Activated CD4-positive, alpha-beta memory T cell treated with anti-CD3 and anti-CD28 coated beads for 36 hours (primary cell): ENCODE measurements at places on chromosomes 12 and 14. TPM values are rescaled to one million over a fixed set of nuclear protein-coding genes. Genes with fewer than 3 reads are reported as not detected.
A peak's percentile ranks its signal among the peaks of the same experiment; 100 is the strongest.

The MYH6 gene
- total RNA-seq = not detected

The CCDC177 gene
- not detected for total RNA-seq

The NPFF gene
- 0.58 TPM for total RNA-seq

The AICDA gene
- not detected for total RNA-seq

The ADCY6 gene
- total RNA-seq = 0.21 TPM

The GUCY2C gene
- total RNA-seq = not detected

DNA sequence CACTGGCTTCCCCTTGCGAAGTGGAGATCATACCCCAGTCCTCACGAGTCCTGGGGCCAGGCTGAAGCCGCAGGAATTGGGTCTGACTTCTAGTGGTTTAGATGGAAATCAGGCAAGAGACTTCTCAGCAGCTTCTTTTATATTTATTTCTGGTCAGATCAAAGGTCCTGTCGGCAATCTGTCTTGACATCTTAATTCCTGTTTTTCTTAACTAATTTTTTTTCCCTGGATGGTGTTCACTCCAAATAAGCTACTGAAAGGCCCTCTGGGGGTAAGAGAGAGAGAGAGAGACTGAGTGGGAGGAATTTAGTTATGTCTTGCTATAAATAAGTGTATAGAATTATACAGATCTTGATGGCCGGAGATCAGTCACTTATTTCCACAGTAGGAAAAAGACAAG is 698.7 kb upstream of the TBX3 start:
- no peak for DNase-seq

GRCh38 chr12:82964446-82964845 is 277.7 kb downstream of the TMTC2 start:
- DNase-seq = no peak

DNA sequence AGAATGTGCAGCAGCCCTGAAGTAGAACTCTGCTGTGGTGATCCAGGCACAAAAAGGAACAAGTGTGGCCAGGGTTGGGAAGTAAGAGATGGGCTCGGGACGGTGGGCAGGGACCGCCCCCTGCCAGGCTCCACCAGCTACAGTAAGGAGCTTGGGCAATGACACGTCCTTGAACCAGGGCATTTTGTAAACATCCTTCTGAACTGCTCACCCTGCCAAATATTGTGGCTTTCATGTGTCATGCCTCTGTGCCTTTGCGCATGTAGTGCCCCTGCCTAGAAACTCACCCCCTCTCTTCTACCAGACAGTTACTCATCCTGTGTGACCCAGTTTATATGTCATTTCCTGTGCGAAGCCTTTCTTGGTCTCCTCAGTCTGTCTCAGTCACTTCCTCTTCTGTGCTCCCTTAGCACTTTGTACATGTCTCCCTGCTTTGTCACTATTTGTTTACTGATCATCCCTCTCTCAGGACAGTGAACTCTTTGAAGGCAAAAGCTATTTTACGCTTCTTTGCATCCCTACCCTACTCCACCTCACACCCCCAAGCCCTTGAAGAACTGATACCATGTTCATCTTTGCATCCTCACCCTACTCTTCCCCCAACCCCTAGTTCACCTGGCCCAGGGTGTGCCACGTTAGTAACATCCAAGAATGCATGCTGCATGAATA is 108.9 kb upstream of the PLEKHG7 start:
- DNase-seq = peak; percentile 87

- DNase-seq = no peak
These were observed 13.8 kb downstream of the PCBP2 start for GRCh38 chr12:53465679-53466078.

GRCh38 chr12:104485651-104486362 is 29.1 kb downstream of the CHST11 start:
- peak; percentile 76 for DNase-seq

- no peak for DNase-seq
These were observed 39.0 kb downstream of the ELK3 start for GRCh38 chr12:96233168-96233567.

- DNase-seq = peak; percentile 53
These were observed 557 bp downstream of the COPS7A start for GRCh38 chr12:6724409-6724797.

- DNase-seq = no peak
These were observed at the start of gene MYF6 for GRCh38 chr12:80707126-80707829. Gene MYF6, plus strand, starts transcription at chr12:80707634. Its CDS starts 86 bp downstream, at chr12:80707720.

DNA sequence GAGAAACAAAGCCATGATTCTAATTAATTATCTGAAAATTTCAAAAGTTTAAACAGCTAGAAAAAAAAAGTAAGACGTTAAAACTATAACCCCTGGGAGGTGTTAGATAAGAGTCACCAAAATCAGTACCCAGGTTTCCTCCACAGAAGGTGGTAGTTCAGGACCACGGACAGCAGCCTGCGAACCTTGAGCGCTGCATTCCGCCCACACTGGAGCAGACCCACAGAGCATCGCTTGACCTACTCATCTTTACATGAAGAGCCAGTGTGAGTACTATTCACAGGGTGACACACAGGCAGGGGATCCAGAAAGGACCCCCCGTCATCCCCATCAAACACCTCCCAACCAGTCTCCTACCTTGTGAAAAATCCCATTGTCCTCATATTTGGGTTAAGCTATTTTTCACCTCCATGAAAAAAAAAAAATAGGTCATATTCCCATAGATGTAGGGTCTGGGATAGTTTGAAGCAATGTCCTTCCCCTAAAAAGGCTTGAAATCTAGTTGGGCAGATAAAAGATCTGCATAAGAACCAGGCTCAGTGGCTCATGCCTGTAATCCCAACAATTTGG is 8.8 kb upstream of the CHGA start:
- peak; percentile 62 for DNase-seq
